ENCODE measurements at places on chromosomes 7 and 10. TPM values are rescaled to one million over a fixed set of nuclear protein-coding genes. Genes with fewer than 3 reads are reported as not detected.

ITIH5 gene
- not detected for total RNA-seq

STEAP4 gene
- not detected for total RNA-seq

RPP38 gene
- total RNA-seq, result 27.1 TPM

GPR146 gene
- 5.6 TPM for total RNA-seq

GRID1 gene
- not detected for total RNA-seq

CALML5 gene
- not detected for total RNA-seq

STOX1 gene
- total RNA-seq, result 0.87 TPM

HOXA5 gene
- total RNA-seq, result not detected

DMTF1 gene
- 64.9 TPM for total RNA-seq

AKAP9 gene
- total RNA-seq, result 25.4 TPM

NOM1 gene
- total RNA-seq, result 32.1 TPM

PTF1A gene
- total RNA-seq, result not detected

GRM3 gene
- total RNA-seq, result not detected

HUS1 gene
- 40.5 TPM for total RNA-seq

TRIM50 gene
- total RNA-seq, result not detected

TMEM236 gene
- total RNA-seq, result 0.02 TPM

SLC39A12 gene
- total RNA-seq, result not detected

IQUB gene
- 0.05 TPM for total RNA-seq

FRMD4A gene
- 1.3 TPM for total RNA-seq

GPRIN2 gene
- total RNA-seq, result not detected

GIMAP8 gene
- total RNA-seq, result 9.6 TPM

SLC16A12 gene
- total RNA-seq, result not detected

EEF1AKMT2 gene
- 28.4 TPM for total RNA-seq

CHST3 gene
- total RNA-seq, result 0.47 TPM

HMX3 gene
- not detected for total RNA-seq

UPK3B gene
- total RNA-seq, result 0.46 TPM

ZSCAN21 gene
- total RNA-seq, result 6.4 TPM

GDF2 gene
- not detected for total RNA-seq

NKX2-3 gene
- not detected for total RNA-seq

MRPS24 gene
- total RNA-seq, result 121 TPM

ADRA2A gene
- total RNA-seq, result not detected

PNLIPRP3 gene
- not detected for total RNA-seq

HERPUD2 gene
- total RNA-seq, result 26.7 TPM

CAV1 gene
- 0.25 TPM for total RNA-seq

SLC26A3 gene
- total RNA-seq, result not detected

MYL10 gene
- not detected for total RNA-seq

ACTL6B gene
- total RNA-seq, result not detected

ZYX gene
- 103 TPM for total RNA-seq
